ENCODE measurements at places on chromosomes 6 and 20.

GRCh38 chr6:87498048-87498447 lies 25.3 kb downstream of the SLC35A1 start:
- no peak for DNase-seq

DNA sequence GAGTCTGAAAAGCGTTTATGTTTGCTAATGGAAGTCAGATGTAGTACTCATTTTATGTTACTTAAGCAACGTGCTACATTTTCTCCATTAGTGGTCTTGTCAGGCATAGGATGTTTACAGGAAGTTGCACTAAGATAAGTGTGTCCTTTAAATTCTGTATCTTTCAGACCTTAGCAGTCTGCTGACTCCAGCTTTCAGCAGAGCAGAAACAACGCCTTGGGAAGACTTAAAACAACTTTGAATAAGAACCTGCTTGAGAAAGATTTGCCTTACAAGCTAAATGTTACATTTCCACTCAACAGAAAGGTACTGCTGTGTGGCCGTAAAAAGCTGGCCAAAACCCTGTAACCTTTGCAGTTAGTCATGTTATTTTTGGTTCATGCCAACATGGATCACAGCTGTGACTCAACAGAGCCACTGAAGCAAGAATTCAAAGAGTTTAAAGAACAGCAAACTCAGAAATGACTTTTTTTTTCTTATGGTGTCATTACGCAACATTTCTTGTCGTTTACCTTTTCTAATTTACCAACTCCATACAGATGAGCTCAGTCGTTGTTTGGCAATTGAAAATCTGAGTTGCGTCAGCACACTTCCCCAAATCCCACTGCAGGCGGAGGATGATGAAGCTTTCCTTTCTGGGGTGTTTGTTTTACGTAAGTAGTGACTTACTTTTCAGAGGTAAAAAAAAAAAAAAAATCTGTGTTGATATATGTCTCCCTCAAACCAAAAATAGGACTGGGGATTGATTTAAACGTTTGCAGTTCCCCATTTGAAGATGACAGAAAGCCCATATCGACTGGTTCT lies 27.9 kb upstream of the BMP6 start:
- DNase-seq = peak; percentile 85

DNA sequence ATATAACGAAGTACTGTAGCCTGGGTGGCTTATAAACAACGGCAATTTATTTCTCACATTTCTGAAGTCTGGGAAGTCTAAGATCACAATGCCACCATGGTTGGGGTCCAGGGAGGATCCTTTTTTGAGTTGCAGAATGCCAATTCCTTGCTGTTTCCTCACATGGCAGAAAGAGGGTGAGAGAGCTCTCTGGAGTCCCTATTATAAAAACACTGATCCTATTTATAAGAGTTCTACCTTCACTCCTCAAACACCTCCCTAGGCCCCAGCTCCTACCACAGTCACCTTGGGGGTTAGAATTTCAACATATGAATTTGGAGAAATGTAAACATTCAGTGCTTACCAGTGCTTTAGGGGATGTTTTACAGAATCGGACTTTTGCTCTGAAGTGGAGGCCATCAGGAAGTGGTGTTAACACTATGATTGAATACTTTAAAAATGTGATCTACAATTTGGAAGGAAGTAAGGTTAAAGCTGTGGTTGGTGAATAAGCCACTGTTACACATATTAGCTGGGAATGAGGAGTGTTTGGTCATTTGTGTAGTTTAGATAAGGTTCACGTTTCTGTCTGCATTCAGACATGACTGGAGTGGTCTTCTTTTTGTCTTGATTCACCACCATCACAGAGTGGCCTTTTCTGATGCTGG lies 79.9 kb upstream of the SPTLC3 start:
- DNase-seq = peak; percentile 8

GRCh38 chr6:44388135-44388487 lies 605 bp downstream of the CDC5L start:
- no peak for DNase-seq

DNA sequence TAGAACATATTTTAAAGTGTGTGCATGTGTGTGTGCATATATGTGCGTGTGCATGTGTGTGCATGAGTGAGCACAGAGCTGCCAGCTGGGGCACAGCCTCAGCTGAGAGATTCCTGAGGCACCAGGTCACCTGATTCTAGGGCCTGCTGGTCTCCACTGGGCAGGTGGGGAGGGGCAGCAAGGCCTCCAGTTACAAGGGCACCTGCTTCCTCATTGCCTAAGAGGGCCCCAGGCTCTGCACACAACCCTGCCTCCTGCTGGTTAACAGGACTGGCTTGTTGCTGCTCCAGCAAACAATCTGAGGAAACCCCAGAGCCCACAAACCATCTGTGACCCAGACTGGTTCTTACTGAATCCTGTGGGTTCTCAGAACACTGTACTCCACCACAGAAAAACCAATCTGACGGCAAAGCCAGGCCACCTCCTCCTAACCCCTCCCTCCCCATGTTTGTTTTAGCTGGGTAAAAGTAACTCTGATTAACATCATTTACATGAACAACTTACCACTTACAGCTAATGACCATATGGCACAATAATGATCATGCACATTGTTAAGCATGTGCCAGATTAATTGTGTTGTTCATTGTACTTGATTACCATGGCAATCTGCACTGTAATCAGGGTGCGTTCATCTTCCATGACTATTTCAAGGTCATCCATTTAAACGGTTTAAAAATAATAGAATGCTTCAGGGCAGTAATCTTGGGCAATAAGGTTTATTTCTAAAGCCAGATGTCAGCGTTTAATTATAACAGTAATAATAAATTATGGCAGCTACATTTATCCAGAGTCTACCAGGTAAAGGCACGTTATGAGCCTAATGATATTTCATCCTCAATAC lies 23.1 kb upstream of the UBE2J1 start:
- no peak for DNase-seq

DNA sequence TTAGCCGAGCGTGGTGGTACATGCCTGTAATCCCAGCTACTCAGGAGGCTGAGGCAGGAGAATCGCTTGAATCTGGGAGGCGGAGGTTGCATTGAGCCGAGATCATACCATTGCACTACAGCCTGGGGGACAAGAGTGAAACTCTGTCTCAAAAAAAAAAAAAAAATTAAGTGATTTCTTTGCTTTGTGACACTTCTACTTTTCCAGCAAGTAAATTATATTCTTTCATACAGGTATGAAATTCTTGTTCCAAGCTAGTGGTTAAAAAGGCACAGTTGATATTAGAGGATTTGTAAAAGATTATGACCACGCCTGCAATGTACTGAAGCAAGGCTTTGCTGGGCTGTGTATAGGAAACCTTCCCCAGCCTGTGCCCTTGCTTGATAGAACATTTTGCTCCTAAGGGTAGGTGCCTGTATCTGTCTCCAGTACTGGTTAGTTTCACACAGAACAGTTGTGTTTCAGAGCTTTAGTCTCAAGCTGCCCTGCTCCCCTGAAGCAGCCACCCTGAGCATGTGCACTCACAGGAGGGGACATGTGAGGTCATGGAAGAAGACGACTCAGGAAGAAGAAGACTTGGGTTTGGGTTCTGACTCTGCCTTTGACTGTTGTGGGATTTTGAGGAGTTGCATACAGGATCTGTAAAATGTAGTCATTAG lies 10.2 kb downstream of the PTPN1 start:
- no peak for DNase-seq

DNA sequence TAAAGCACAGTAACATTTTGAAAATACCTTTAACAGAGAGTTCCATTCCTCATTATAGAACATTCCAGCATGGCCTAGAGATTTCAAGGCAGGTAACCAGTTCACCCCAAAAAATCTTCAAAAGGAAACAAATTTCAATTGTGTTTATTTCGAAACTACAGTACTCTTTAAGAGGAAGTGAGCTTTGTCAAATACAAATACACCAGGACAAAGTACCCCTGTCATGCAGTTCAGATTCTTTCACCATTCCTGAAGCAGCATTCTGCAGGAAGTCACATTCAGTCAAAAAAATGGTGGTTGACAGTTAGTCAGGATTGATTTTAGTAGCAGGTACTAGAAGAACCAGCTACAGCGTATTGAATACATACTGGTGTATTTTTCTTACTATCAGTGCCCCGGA lies 89.6 kb upstream of the RIN2 start:
- DNase-seq = no peak

DNA sequence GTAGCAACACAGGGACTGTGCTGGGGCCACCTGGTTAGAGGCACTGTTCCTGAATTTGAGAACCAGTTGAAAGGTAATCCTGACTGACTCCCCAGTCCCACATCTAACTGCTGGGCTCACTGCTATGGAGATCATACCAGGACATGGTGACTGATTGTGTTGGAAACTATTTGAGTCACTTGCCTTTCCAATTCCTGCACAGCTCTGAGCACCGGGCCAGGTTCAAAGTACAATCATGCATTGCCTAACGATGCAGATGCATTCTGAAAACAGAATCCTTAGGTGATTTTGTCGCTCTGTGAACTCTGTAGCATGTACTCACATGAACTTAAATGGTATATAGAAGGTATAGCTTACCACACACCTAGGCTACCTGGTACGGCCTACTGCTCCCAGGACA lies 215.3 kb downstream of the BMP7 start:
- no peak for DNase-seq

DNA sequence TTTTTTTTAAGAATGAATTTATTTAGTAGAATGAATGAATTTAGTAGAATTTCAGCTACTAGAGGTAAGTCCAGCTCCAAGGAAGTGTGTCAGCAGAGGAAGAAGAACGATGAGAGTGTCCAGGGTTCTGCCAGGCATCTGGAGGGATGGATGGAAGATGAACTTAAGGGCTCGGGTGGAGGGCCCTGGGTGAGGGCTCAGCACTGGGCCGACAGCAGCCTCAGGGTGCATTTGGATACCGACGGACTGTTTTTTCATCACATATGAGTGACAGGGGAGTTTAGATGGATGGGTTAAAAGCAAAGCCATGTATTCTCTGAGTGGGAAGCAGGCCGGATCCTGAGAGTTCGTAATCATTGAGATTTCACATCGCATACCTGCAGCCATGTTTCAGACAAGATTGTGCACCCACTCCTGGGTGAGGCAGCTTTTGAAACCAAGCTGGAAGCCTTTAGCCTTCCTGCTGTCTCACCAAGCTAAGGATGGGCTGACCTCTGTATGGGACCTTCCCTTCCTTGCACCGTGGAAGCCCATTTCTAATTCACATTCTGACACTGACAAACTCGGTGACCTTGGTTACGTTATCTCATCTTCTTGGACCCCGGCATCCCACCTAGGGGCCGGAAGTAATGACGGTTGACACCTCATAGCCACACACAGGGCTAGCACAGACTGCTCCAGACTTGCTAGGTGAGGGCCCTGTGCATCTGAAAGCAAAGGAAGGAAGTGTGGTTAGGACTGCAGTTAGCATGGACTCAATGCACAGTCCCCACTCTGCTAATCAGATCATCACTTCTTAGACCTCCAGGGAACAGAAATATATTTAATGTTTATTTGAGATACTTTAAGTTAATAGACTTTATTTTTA lies 228.5 kb downstream of the SLC24A3 start:
- DNase-seq = no peak

GRCh38 chr20:12598894-12599293 lies 409.9 kb upstream of the SPTLC3 start:
- no peak for DNase-seq

- no peak for DNase-seq
Observed at GRCh38 chr6:21947731-21948386, 349.0 kb downstream of the PRL start.

GRCh38 chr6:118042855-118043254 lies 135.8 kb downstream of the SLC35F1 start:
- no peak for DNase-seq

DNA sequence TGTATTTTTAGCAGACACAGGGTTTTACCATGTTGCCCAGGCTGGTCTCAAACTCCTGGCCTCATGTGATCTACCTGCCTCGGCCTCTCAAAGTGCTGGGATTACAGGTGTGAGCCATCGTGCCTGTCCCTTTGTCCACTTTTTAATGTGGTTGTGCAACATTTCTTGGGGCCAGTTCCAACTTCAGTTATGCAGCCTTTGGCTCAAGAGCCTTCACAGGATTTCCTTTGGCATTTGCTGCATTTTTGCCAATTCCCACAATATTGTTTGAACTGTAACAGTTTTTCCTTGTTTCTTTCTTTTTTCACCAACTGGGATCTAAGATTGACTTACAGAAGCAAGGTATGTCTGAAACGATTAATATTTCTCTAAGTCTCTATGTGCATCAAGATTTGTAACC lies 63.6 kb downstream of the EDN1 start:
- no peak for DNase-seq

- DNase-seq = no peak
Observed at GRCh38 chr6:157273756-157274470, 49.4 kb downstream of the TMEM242 start.

DNA sequence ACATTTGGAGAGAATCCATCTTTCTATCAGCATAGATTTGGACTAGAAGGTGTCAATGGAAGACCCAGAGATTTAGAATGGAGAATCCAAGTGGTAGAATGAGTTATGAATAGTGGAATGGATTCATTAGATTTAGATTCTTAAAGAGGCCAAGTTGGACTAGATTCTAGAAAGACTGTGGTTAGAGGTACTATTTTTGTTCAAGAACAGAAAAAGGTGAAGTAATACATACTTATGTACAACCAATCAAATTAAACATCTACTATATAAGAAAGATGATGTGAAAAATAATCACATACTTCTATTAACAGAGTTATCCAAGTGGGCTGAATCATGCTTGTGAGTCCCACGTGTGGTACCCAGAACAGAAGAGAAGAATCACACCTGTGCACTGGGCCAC lies 33.8 kb upstream of the ADTRP start:
- DNase-seq = no peak

DNA sequence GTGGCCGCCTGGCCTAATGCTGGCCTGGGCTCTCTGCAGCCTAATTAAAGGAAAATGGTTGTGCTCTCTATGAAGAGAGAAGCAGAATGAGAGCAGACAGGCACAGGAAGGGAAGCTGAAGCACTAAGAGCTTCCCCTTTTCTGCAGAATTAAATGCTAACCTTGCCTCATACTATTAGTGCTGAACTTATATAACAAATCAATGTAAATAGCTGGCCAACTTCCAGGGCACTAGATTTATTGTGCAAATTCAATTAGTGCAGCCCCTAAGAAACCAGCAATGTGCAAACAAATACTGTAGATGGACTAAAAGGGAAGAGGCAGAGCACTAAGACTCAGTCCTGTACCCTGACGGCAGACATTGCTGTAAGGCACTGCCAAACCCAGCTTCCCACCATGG lies 36.1 kb upstream of the INSM1 start:
- no peak for DNase-seq

GRCh38 chr6:170199716-170200115 lies 91.2 kb downstream of the DLL1 start:
- no peak for DNase-seq

DNA sequence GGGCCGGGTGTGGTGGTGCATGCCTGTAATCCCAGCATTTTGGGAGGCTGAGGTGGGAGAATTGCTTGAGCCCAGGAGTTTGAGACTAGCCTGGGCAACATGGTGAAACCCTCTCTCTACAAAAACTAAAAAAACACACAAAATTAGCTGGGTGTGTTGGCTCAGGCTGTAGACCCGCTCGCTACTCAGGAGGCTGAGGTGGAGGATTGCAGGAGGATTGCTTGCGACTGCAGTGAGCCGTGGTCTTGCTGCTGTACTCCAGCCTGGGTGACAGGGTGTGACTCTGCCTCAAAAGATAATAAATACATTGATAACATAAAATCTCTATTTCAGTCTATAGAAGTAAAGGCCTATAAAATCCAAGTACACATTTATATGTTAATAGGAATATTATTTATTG lies 49.3 kb downstream of the SLC17A5 start:
- DNase-seq = no peak
